ENCODE measurements at places on chromosomes 1 and 21.

DNA sequence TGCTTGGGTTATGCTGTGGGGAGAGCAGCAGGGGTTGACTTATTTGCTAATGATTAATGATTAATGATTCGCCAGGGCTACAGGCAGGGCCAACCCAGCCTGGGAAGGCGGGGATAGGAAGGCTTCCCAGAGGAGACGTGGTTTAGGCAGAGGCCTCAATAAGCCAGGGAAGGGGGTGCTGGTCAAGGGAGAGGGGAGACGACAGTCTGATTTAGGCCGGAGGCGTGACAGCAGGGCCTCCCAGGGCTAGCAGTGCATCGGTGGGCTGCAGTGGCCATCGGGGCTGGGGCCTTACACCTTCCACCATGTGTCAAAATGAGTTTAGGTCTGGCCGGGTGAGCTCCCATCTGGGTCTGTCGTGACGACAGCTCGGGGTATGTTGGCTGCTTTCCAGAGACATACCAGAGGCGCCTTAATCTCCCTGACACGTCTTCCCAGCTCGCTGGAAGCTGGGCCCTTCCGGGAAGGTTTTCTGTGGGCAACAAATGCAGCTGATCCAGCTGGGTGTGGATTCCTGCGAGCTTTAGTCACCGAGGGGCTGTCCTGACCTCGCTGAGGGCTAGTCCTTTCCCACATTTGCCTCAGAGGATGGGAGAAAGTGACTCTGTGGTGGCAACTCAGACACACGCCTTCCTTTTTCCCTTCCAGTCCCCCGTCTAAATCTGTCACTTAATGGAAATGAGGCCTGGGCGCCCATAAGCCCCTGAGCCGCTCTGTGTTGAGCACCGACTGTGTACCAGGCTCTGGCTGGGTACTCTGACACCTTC is 3.7 kb upstream of the SLC1A7 start:
- DNase-seq: no peak

GRCh38 chr1:67947114-67947513 is 103.3 kb downstream of the DIRAS3 start:
- no peak for DNase-seq

DNA sequence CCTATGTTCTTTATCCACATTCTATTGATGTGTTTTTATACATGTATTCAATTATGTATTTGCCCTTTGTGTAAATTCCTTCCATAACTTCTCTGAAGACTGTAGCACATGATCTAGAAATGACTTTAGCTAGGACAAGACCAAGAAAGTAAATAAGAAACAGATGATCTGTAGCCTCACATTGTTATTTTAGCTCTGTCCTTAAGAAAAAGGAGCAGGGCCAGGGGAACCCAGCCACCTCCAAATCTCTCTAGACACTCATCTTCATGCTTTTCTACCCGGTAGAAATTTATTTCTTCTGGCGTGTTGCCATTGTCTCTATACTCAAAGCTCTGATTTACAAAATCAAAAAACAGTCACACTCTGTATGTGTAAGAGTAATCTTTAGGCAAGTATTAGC is 27.1 kb downstream of the CDC7 start:
- no peak for DNase-seq

DNA sequence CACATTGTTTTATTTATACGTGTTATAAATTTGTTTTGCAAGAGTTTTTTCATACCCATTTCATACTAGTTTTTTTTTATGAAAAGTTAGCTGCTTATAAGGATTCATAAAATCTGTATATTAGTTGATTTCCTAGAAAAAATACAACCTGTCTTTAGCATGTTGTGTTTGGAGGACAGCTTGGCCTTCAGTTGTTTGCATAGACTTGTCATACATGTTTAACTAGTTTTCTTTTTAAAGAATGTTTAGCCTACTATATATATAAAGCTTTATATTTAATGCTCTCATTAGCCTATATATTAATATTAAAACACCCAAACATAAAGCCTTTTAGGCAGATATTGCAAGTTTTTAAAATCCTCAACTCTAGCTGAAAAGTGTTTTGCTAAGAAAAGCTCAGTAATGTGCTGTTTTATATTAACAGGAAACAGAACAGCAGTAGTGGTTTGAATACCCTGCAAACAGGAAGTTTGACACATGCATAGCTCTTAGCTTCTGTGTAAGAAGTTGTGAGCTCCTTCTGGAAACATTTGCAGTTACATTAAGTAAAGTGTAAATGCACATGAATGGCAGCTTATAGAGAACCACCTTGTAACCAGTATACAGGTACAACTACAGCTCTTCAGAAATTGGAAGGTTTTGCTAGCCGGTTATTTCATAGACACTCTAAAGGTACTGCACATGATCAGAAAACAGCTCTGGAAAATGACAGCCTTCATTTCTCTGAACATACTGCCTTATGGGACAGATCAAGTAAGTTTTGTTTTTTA is at the start of gene PRKACB:
Gene PRKACB, plus strand, starts transcription at position 476 of the 770 bp plus-strand sequence. Its CDS starts 91 bp downstream, at position 567.
- DNase-seq: no peak

- peak; percentile 13 for DNase-seq
These were observed 166.4 kb downstream of the PSMG1 start for GRCh38 chr21:39016740-39017315.

DNA sequence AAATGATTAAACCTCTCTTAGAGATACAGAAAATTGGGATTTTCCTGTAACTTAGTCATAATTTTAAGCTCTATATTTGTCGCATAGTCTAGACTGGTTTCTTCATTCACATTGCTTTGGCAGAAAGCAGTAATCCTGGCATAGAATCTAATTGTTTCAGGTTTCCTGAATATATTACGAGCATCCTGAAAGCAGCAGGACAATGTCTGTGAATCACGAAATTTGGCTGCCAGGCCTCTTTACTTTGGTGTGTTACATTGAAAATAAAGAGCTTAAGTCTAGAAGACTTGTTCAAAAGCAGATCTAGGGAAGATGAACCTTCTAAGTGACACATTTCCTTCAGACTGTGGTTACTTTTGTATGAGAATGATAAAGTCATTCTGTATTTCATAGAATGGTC is 72.2 kb downstream of the TDRD5 start:
- DNase-seq: no peak

- DNase-seq: no peak
These were observed 78.1 kb upstream of the PAPPA2 start for GRCh38 chr1:176384841-176385240.

- no peak for DNase-seq
These were observed 59.5 kb downstream of the BACE2 start for GRCh38 chr21:41227357-41228005.

GRCh38 chr1:214290424-214291037 is 9.6 kb downstream of the SMYD2 start:
- no peak for DNase-seq

- no peak for DNase-seq
These were observed 181.0 kb downstream of the PTPRU start for GRCh38 chr1:29417147-29417858.

DNA sequence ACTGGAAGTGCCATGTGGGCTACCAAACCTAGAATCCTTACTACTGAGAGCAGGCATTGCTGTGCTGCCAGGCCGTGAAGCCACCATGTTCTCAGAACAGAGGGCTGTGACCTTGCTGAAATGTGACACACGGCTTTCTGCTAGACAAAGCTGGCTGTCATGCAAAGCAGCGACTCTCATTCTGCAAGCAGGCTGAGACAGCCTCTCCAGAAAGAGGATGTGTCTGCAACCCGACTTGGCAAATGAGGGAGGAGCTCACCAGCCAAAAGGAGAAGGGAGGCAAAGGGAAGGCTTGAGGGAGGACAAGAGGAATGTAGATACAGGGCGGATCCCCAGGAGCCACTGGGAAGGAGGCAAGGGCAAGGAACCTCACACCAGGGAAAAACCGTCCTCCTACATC is 85.7 kb upstream of the KRTAP19-8 start:
- DNase-seq: no peak

- DNase-seq: peak; percentile 32
These were observed 142.2 kb downstream of the SLC45A1 start for GRCh38 chr1:8460132-8460544.

DNA sequence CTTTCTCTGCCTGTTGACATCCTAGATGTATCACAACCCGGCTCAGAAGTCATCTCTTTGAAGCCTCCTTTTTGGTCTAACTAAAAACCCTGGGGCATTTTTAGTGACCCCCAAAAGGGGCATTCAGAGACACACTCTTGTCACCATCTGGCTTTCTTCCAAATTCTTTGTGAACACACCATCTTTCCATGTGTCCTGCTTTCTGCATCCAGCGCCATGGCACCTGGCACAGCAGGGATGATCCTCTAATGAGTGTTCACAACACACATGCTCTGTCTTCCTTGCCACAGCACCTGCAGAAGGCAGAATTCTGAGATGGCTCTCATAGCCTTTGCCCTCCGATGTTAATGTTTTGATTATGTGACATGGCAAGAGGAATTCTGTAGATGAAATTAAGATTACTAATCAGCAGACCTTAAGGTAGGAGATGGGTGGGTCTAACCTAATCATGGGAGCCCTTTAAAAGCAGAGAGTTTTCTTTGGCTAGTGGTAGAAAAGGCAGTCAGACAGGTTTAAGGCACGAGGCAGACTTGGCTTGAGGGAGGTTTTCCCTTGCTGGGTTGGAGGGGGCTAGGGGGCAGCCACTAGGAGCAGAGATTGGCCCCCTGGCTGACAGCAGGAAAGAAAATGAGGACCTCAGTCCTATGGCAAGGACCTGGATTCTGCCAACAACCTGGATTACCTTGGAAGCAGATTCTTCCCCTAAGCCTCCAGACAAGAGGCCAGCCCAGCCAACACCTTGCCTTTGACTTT is 4.9 kb upstream of the TMEM61 start:
- no peak for DNase-seq

DNA sequence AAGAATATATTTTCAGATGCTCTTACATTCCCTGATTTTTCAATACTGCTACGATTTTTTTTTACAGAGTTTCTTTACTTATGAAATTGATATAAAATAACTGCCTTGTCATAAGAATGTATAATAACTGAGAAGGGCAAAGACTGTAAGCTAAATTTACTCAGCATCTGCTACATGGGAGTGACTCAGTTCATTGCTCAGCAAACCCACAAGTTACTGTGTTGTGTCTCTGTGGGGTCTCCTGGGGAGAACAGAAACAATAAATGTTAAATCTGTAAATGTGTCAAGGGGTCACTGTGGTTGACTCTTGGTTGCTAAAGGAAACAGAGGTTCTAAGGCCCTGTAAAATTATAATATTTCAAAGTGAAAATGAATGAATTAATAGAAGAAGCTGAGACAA is 210.3 kb upstream of the CACYBP start:
- DNase-seq: no peak

DNA sequence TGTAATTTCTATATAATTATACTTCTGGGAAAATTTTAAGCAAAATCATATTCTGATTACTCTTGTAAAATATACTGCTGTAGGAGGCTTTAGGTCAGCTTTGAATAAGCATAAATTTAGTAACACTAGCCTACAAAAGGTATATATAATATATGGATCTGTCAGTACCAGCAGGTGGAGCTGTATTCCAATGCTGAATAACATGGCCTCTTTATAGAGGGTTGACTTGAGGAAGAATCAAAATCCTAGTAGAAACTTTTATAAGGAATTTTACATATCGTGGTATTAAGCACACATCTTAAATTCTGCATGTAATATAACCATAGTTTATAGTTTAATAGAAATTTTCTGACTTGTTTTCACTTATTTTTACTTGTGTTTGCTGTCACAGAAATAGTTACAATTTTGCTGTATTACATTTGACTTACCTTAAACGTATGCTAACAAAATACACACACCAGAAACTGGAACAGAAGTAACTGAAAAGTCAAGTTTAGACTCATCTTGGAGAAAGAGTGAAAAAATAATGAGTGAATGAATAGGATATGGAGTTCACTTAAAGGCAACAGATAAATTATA is 79.3 kb downstream of the HMCN1 start:
- no peak for DNase-seq

GRCh38 chr1:90616395-90616794 is 100.7 kb downstream of the BARHL2 start:
- no peak for DNase-seq

- no peak for DNase-seq
These were observed 433.6 kb upstream of the ZP4 start for GRCh38 chr1:238324211-238324864.

All from hippocampal formation (tissue), 2 donors.